Right kidney (tissue), 9 donors: ENCODE measurements at places on chromosomes 6 and 20.
A peak's percentile ranks its signal among the peaks of the same experiment; 100 is the strongest.

DNA sequence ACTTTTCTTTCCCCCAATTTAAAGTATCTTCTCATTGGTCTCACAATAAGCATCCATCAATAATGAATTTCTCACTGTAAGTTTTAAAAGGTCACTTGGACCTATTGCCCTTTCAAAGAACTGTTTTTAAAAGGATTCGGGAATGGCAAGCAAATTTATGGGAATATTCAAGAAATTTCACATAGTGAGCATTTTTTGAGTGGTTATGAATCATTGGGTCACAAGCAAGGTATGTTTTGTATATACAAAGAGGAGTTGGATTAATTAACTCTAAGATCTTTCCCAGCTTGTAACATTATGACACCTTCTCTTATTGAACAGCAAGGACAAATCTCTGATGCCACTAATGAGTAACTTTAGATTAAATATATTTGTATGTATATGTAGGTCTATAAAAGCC, 165.0 kb downstream of the MOXD1 start:
- DNase-seq, result no peak

DNA sequence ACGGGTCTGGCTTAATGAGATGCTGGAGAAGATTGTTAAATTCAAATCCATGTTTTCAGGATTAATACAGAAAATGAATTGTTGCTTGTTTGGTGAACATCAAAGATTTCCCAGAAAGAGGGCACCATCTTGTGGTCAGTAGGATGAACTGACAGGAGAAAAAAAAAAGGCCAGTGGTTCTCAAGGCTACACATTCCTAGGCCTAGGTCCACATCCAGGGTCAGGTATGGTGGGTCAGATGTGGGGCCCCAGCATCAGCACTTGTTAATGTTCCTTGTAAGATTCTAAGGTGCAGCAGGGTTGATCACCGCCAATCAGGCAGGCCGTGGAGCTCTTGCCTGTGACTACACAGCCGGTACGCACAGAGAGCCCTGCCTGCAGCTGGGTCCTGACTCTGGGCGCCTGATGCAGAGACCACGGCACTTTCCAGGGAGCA, 34.0 kb upstream of the FOXO3 start:
- DNase-seq, result peak; percentile 18

- no peak for DNase-seq
These were observed 28.7 kb upstream of the EDN1 start for GRCh38 chr6:12261502-12261901.

DNA sequence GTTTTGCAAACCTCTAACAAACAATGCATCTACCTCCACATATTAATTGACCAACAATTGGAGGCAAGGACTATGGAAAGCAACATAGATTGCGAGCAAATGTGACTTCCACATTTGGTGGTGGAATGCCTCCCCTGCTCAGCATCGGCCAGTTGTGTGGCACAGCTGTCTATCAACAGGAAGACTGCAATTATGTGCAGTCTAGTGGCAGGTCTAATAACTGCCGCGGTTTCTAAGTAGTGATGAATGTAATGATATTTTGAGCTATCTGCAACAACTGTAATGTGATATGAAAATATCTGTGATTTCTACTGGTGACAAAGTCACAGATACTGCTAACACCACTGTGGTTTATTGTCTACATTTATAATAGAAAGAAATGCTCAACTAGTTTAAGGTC, 56.8 kb downstream of the NCR2 start:
- no peak for DNase-seq

GRCh38 chr6:5090603-5091002, 5.5 kb downstream of the PPP1R3G start:
- no peak for DNase-seq

GRCh38 chr6:94462231-94462630, 1042.9 kb upstream of the EPHA7 start:
- DNase-seq, result no peak

- no peak for DNase-seq
These were observed 138.7 kb upstream of the BACH2 start for GRCh38 chr6:90435207-90435899.

GRCh38 chr6:131215219-131215618, 80.0 kb downstream of the AKAP7 start:
- DNase-seq, result no peak

DNA sequence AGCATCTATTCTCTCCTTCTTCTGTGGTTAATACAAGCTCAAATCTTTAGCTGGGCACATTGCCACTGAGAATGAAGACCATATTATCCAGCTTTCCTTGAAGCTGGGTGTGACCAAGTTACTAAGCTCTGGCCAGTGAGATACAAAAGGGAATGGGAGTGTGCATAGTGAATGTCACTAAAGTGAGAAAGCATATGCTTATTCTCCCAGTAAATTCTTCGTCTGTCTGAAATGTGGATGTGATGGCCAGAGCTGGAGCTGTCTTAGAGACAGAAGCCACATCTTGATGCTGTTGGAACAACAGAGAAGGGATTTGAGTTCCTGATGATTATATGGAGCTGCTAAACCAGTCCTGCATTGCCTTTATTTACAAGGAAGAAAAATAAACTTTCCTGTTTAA, 60.1 kb downstream of the SESN1 start:
- no peak for DNase-seq

DNA sequence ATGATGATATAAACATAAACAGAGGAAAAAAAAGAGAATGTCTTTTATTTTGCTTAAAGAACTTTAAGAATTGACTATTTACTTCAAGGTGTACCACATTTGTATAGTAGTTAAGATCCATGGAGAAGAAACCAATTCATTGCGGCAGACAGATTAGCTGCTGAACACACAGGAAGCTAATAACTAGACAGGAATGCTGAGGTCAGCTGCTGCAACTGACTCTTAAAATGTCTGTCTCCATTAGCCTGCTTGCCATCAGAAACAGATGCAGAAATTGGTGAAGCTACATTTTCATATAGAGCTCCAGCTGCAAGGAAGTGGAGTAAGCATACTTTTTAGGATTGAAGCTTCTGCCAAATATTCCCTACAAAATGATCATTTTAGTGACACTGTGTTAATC, 939.5 kb downstream of the EPHA7 start:
- no peak for DNase-seq

GRCh38 chr20:44955270-44955669, 4.9 kb downstream of the TOMM34 start:
- no peak for DNase-seq

DNA sequence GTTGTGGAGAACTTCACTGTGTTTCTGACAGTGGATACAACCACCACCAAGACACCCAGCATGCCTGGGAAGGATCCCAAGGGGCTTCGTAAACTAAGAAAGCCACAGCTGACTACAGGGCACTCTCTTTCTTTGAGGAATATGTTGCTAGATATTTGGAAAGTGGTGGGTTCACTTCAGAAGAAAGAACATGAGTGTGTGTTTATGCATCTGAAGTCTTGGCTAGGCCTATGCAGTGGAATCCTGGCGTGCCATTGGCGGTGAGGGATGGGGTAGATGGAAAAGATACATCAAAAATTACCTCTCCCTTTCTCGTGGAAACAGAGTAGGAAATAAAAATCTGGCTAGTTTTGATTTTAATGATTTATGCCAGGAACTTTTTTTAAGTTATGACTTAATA, 187.7 kb downstream of the PDE7B start:
- DNase-seq, result no peak

GRCh38 chr6:25053875-25054371, 118.2 kb upstream of the RIPOR2 start:
- DNase-seq, result no peak

GRCh38 chr6:35176301-35177024, 35.3 kb upstream of the TCP11 start:
- DNase-seq, result no peak

DNA sequence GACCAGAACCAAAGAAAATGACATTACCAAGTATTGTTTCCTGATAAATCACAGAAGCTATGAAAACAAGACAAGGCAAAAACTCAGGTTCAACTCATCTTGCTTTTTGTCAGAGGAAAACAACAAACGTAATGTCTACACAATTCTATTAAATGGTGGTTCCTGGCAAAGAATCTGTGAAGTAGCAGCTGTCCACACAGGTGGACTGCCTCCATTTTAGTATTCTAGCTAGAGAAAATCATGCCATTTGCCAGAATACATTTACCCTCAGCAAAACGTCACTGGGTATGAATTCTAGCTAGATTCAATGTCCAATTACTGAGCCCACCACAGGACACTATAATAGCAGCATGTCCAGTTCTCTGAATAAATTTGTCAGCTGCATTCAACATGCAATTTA, 125.4 kb downstream of the ADGRB3 start:
- DNase-seq, result no peak

GRCh38 chr20:48898210-48898609, 23.3 kb upstream of the ARFGEF2 start:
- no peak for DNase-seq

DNA sequence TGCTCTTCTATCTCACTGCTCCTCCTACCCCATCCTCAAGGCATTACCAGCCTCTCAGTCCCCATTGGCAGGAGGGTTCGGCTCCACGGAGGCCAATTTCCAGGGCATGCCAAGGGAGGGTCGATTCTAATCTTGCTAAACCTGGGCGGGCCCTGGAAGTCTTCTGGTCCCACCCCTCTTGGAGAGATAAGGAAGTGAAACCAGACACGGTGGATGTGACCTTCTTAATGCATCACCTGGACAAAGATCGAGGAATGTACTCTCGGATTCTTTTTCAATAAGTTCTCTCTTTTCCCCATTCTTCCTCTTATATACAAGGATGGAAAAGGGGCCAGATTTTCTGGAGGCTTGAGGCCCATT, 112.2 kb upstream of the ARMC2 start:
- no peak for DNase-seq

DNA sequence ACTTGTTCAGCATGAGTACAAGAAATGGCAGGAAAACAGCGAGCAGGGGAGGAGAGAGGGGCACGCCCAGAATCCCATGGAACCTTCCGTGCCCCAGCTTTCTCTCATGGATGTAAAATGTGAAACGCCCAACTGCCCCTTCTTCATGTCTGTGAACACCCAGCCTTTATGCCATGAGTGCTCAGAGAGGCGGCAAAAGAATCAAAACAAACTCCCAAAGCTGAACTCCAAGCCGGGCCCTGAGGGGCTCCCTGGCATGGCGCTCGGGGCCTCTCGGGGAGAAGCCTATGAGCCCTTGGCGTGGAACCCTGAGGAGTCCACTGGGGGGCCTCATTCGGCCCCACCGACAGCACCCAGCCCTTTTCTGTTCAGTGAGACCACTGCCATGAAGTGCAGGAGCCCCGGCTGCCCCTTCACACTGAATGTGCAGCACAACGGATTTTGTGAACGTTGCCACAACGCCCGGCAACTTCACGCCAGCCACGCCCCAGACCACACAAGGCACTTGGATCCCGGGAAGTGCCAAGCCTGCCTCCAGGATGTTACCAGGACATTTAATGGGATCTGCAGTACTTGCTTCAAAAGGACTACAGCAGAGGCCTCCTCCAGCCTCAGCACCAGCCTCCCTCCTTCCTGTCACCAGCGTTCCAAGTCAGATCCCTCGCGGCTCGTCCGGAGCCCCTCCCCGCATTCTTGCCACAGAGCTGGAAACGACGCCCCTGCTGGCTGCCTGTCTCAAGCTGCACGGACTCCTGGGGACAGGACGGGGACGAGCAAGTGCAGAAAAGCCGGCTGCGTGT, 11.6 kb downstream of the TNFAIP3 start:
- DNase-seq, result peak; percentile 37

GRCh38 chr6:19699932-19700331, 137.2 kb upstream of the ID4 start:
- DNase-seq, result no peak

GRCh38 chr6:170271771-170272314, 19.0 kb downstream of the DLL1 start:
- no peak for DNase-seq

- no peak for DNase-seq
These were observed 42.8 kb downstream of the CTCFL start for GRCh38 chr20:57482148-57482547.

DNA sequence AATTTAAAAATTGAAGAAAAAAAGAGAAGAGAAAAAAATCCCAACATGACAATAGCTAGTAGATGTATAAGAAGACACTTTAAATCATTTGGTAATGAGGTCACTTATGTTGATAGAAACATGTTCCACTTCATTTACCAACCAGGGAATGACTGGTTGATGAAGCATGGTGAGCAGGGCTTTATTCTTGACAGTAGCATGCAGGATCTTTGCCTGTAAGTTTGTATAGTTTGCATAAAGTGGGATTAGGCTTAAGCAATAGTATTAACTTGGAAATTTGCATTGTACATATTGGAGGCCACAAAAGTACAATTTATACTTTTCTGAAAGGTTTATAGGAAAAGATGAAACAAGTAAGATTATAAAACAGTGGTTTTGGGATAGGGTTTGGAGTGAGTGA, 67.0 kb downstream of the NOX3 start:
- no peak for DNase-seq

DNA sequence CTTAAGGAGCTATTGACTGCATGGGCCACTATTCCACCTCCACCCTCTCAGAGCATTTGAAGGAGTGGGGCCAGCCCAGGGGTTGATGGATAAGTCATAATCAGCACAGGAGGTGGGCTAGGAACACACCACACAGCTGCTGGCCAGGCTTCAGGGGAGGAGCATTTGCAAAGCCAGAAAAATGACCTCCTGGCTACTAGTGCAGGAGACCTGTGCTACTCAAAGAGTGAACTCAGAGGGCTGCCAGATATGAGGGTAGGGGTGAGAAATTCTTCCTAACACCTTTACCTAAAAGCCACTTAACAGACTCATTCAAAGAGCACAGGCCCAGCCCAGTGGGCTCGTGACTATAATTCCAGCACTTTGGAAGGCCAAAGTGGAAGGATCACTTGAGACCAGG, 210.8 kb downstream of the TBXT start:
- DNase-seq, result no peak

- DNase-seq, result peak; percentile 9
These were observed 2.6 kb upstream of the LIN28B start for GRCh38 chr6:104954190-104954797.

- no peak for DNase-seq
These were observed 980.0 kb downstream of the EYS start for GRCh38 chr6:64727075-64727474.
